ENCODE measurements at places on chromosomes 11 and 22.

DNA sequence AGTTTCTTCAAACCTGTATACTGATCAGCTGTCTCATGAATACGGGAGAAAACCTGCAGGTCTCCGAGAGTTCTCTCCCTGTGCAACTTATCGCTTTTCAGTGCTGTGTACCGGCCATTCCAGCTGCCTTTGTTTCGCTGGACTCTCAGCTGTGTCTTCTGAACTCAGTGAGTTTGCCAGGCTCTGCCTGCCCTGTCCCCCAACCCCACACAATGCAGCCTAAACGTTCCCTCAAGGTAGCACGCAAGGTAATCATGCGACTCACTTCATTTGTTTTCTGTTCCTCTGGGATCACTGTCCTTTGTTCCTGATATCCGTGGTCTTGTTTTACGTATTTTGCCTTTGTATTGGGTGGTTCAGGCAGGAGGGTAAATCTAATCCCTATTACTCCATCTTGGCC lies 13.5 kb downstream of the RBM7 start:
- no peak for DNase-seq

DNA sequence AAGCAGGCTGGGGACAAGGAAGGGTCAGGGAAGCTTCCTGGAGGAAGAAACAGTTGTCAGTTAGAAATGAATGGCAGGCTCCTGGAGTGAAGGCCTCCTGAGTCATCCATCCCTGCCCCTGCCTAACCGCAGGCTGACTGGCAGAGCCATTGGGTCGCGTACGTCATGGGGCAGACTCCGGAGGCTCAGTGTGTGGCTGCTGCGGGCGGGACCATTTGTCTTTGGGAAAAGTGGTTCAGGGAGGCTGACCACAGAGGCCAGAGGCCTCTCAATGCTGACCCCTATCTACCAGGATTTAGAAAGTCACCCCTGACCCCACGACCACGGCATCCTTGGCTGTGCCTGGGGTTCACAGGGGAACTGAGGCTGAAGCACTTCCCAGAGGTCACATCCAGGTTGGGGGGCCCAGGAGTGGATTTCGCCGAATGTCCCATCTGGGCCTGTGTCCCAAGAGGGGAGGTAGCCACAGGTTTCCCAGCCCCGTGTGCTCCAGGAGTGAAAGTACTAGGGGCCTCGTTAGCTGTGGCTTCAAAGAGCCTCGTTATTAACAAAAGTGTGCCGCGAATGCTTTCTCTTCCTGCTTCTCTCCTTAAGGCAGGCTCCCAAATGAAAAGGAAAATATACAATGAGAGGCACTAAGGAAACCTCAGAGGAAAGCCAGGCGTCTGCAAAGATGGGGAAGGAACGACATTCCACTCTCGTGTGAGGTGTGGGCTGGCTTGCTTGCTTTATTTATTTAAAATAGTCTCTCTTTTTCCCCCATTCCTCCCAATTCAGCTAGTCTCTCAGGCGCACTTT lies 58.9 kb downstream of the FLRT1 start:
- DNase-seq: no peak

GRCh38 chr11:2267851-2268728 lies 2.3 kb downstream of the ASCL2 start:
- no peak for DNase-seq

DNA sequence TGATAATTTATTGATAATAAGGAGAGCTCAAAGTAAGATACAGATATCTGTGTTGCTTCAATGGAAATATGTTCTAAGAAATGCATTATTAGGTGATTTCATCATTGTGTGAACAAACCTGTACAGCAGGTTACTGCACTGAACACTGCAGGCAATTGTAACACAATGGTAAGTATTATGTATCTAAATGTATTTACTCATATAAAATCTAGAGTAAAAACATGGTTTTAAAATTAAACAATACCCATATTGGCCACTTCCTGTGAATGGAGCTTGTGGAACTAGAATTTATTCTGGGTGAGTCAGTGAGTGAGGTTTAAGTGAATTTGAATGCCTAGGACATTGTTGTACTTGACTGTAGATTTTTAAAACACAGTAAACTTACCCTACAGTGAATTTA lies 722.9 kb upstream of the RAG2 start:
- DNase-seq: no peak

GRCh38 chr22:28541137-28541536 lies 138.5 kb downstream of the TTC28 start:
- DNase-seq: no peak

DNA sequence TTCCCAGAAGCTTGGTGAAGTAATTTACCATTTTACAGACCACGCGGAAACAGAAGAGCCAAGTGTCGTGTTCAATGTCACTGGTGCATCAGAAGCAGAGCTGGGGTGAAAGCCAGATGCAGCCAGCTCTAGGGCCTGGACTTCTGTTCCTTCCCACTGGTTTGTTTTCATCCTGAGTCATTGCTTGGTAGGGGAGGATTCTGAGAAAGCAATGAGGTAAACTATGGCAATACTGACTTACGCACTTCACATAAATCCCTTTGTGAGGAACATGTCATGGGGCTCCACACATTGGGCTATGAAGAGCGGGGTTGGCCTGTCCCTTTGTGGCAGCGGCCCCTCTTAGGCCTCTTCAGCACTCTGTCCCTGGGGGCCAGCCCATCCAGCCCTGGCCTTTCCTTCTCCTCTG lies 52.4 kb upstream of the RBFOX2 start:
- no peak for DNase-seq

All from CD4-positive, alpha-beta T cell treated with Interleukin-6 at 100 ng/mL for 8 hours (primary cell).